ENCODE measurements at places on chromosomes 3 and 15.

GRCh38 chr15:33910741-33911140, 57.6 kb upstream of the CHRM5 start:
- DNase-seq, result no peak

DNA sequence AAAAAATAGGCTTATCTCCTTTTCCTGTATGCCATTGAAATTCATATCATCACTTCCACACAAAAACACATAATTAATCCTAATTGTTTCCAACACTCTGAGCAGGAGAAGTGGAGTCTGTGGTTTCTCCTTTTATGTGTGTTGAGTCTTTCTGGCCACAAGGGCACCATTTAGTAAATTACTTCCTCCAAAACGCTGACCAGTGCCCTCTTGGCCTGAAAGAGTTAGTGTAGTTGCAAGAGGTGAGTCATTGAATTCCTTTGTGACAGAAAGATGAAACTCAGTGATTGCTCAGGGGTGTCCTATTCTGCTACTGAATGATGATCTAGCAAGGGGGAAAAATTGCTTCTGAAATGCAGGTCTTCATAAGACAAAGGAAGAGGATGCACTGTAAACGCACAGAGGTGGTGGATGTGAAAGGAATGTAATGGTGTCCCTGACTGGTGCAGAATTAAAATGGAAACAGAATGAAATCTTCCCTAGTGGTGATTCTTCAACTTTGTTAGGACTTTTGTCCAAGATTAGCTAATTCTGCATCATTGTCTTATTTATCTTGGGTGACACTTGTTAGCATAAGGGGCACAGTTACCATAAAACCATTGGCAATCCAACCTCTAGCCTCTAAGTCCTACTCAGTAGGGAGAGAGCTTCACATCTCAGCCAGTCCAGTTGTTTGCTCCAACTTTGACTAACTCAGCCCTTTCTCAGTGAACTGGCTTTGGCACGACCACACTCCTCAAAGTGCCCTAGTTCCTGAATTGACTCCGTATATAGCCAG, 208.4 kb upstream of the NANOGP8 start:
- no peak for DNase-seq

GRCh38 chr3:135897715-135898114, 67.8 kb upstream of the PPP2R3A start:
- no peak for DNase-seq

GRCh38 chr15:88830016-88830415, 26.8 kb downstream of the ACAN start:
- DNase-seq, result no peak

DNA sequence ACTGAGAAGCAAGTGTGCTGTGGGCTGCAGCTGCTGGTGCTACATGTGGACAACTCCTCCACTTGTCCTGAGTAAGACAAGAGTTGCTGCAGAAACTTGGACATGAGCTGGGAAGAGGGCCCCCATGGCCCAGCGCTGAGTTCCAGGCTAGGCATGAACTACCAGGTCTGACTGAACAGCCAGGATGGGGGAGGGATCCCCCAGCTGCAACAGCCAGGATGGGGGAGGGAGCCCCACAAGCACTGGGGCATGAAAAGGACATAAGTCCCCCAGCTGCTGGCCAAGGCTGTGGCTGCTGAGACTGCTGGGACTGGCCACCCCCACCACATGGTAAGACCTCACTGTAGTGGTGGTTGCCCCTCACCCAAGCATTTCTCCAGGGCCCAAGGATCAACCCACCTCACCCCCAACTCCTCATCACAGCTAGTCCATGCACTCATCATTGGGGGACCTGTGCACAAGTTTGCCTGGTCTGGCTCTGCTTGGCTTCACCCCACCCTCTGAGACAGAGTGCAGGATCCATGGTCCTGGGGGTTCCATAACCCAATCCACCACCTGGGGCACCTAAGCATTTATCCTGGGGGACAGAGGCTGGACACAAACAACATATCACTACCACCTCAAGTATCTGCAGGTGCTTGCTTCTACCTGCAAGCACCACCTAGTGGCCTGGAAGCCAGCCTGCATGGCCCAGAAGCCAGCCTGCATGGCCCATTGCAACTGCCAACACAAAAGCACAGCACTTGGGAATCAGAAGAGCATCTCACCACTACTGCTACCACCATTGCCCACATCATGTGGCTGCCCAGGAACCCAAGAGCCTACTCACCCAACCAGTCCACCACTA, 84.5 kb upstream of the STT3B start:
- DNase-seq, result no peak

DNA sequence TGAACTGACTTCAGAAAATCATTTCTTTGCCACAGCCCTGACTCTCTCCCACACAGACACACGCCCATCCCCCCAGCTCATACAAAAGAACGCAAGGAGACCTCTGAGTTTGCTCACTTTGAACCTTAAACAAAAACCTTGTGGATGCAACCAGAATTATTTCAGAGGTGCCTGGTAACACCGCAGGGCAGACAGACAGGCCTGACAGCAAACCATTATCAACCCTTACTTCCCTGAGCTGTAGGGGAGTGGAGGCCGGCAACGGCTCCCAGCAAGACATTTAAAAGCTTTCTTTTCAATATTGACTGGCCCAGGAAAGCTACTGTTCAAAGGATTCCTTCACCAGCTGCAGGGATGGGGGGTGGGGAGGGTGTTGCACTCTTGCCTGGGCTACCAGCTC, 2.0 kb upstream of the EFCC1 start:
- DNase-seq, result no peak

DNA sequence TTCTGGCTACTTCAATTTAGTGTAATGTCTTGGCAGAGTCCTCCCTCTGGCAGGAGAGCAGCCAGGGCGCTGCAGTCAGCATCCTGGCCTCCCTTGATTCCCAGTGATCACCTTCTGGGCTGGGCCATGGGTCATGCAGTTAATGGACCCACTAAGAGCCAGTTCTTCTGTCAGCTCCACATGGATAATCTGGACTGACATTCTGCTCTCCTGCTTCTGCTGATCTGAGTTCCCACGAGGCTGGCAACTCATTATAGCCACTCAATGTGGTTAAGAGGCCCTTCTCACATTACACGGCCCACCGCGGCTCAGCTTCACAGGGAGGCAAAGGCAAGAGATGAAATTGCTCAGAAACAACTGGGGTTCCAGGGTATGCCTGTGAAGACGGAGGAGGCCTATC, 94.0 kb downstream of the WDR76 start:
- no peak for DNase-seq

- DNase-seq, result no peak
Measured at GRCh38 chr3:174440253-174440701, 418.9 kb upstream of the NAALADL2 start.

- DNase-seq, result no peak
Measured at GRCh38 chr3:169512991-169513390, 150.5 kb downstream of the MECOM start.

GRCh38 chr3:101994386-101994785, 145.1 kb downstream of the NFKBIZ start:
- DNase-seq, result no peak

GRCh38 chr15:32668942-32669341, 27.4 kb downstream of the SCG5 start:
- DNase-seq, result no peak

DNA sequence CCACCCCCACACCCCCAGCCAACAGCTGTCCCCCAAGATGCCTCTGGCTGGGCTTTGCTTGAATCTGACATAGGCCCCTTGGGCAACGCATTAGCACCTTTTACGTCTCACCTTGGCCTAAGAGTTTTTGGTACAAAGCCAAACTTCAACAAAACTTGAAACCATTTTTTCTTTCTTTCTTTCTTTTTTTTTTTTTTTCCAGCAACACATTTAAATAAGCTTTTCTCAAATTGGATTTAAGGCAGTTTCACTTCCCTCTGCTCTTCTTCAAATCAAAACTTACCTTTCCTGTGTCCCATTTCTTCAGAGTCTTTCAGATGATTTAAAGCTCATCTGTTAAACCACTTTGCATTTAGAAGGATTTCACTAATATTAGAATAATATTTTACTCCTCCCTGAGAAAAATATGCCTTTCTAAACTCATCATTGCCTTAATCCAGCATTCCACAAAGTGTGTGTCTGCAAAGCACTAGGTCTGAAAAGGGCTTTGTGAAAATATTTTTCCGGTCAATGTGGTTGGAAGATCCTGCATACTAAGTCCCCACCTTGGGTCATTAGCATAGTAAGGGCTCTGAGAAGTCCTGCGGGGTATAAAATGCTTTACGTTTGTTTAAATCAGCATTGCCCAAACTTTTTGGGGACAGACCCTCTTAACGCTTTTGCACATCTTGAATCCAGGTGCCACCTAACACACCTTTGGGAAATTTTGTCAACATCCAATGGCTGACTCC, 217.0 kb downstream of the TLE3 start:
- no peak for DNase-seq

GRCh38 chr15:61049028-61049427, 180.1 kb downstream of the RORA start:
- DNase-seq, result no peak

- no peak for DNase-seq
Measured at GRCh38 chr3:184636741-184637316, 75.0 kb downstream of the MAGEF1 start.

DNA sequence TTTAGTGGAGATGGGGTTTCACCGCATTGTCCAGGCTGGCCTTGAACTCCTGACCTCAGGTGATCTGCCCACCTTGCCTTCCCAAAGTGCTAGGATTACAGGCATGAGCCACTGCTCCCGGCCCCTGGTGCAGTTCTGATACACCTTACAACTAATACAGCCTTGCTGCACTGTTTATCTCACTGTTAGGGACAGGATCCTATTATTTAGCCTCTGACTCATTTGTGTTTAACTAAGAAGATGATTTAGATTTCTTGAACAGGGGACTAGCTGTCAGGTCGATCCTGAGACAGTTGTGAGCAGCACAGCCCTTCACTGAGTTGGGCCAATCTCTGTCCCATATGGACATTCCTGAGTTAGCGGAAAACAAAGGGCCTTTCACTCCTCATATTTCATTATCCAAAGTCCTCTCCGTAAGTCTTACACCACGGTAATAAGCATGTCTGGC, 19.2 kb downstream of the GYG1 start:
- DNase-seq, result no peak

DNA sequence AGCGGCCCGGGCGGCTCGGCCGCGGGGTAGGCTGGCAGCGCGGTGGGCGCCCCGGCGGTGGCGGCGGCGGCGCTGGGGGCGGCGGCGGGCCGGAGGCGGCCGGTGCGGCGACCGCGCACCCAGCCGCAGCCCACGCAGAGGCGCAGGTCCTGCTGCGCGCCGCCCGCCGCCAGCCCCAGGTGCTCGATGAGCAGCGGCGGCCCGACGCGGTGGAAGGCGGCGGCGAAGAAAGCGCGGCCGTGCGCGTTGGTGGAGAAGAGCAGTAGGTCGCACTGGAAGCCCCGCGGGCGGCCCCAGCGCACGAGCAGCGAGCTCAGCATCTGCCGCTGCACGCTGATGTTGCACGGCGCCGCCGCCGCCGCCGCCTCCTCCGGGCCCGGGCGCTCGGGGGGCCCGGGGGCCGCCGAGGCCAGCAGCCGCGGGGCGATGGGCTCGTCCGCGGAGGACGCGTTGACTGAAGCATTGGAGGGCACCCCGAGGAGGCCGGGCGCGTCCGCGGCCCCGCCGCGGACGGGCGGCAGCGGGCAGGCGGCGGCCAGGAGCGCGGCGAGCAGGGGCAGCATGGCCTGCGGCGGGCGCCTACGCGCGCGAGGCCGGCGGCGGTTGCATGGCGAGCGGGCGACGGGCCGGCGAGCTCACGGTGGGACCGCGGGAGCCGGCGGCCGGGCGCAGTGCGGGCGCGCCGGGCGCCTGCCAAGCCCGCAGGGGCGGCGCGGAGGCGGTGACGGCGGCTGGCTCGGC, 452 bp downstream of the TMEM158 start:
- no peak for DNase-seq

DNA sequence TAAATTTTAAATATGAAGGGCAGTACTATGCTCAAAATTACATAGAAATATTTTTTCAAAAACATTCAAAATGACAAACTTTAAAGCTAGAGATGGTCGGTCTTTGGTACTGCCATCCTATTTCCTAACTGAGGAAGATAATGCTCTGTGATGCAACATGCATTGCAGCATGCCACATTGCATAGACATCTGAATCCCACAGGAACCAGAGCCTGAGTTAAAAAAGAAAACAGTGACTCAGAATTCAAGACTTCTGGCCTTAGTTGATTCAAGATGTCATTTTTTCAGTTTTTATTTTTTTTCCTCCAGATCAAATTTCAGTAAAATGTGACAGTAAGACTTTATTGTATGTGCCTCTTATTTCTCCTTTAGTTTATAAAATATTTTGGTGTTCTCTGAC, 33.1 kb downstream of the TP63 start:
- DNase-seq, result no peak

GRCh38 chr3:72339670-72340030, 508.6 kb downstream of the SHQ1 start:
- no peak for DNase-seq

- no peak for DNase-seq
Measured at GRCh38 chr3:45082142-45082538, 56.0 kb downstream of the CLEC3B start.

GRCh38 chr3:186798239-186798874, 7.9 kb downstream of the RFC4 start:
- DNase-seq, result no peak

DNA sequence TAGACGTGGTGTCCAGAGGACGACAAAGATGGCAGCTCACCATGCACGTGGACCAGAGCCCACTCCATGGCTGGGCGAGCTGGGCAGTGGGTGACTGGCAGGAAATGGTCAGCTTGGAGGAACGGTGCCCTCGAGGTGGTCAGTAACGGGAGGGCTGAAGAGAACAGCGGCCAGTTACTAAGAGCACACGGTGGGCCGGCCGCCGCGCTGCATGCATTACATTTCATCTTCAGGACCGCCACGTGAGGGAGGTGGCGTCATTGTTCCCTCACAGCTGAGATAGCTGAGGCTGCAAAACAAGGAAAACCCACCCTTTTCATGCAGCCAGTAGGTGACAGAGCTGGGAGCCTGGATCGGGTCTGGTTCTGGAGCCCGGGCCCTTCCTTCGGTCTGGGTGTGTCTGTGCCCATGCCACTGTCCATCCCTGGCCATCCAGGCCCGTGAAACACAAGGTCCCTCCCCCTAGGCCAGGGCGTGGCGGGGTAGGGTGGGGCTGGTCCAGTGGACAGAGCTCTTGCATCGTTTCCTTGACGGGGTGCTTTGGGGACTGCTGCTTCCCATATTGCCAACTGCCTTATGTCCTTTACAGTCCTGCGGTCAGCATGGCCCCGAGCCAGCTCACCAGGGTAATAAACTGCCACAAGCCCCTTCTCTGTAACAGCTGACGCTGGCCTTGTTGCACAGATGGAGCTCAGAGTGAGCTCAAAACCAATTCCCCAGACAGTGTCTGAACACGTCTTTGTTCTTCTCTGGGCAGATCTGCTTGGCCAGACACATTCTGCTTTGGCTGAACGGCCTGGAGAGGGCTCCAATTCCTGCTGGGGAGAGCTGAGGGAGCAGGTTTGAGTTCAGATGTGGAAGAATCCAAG, 51.8 kb downstream of the RGMA start:
- DNase-seq, result no peak

- no peak for DNase-seq
Measured at GRCh38 chr15:81851757-81852156, 194.1 kb downstream of the MEX3B start.

GRCh38 chr15:25451501-25451900, 12.7 kb upstream of the UBE3A start:
- DNase-seq, result no peak

- DNase-seq, result no peak
Measured at GRCh38 chr3:72154391-72155335, 369.7 kb upstream of the PROK2 start.

- no peak for DNase-seq
Measured at GRCh38 chr15:38010395-38010794, 76.0 kb downstream of the TMCO5A start.

Measured in activated CD8-positive, alpha-beta memory T cell treated with anti-CD3 and anti-CD28 coated beads for 4 hours (primary cell).